ENCODE measurements at places on chromosomes 1 and 21.

DNA sequence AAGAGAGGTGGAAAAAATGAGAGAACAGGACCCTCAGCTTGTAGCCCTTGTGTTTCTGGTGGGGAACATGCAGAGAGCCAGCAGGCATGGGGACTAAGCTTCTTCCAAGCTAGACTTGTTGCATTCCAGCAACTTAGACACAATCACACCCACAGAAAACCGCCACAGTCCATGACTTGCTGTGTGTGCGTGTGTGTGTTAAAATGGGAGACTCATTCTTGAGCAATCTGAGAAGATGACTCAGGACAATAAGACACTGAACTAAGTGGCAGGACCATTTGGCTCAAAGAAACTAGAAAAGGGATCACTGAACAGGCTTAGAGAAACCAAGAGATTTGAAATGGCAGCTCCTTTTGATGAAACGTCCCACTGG is 78.0 kb downstream of the HLX start:
- DNase-seq, result no peak

GRCh38 chr21:25370311-25370744 is 237.0 kb downstream of the MRPL39 start:
- no peak for DNase-seq

GRCh38 chr1:150507912-150508864 is at the start of gene ECM1:
Gene ECM1, plus strand, starts transcription at chr1:150508109. Its CDS starts 101 bp downstream, at chr1:150508210.
- DNase-seq, result no peak

DNA sequence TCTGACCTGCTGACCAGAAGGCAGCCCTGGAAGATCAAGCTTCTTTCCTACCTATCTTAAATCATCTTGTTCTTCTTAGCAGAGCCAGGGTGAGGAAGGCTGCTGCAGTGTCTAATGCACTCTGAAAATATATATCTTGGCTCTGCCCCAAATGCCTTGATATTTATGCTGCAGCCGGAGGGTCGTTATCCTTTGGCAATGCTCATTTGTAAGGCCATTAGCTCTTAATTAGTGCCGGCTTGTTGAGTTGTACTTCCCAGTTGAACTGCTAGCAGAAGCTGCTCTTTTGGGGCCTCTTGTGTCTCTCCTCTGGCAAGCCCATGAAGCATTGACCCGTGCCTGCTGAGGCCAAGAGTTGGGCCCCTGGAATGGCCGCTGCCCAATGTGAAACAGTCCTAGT is 4.2 kb upstream of the GNL2 start:
- no peak for DNase-seq

- no peak for DNase-seq
Measured at GRCh38 chr1:36076979-36077573, 6.8 kb upstream of the TEKT2 start.

DNA sequence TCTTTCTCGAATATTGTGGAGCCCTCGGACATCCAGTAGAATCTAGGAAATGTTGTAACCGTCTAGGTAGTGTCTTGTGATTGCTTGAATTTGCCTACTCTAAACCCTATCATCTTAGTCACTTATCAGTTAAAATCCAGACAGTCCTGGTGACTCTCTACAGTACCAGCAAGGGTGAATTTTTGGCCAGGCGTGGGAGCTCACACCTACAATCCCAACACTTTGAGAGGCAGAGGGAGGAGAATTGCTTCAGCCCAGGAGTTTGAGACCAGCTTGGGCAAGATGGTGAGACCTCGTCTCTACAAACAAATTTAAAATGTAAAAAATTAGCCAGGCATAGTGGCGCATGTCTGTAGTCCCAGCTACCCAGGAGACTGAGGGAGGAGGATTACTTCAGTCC is 230.9 kb downstream of the CHRM3 start:
- DNase-seq, result no peak

GRCh38 chr1:88503646-88504045 is 180.4 kb upstream of the PKN2 start:
- DNase-seq, result no peak

DNA sequence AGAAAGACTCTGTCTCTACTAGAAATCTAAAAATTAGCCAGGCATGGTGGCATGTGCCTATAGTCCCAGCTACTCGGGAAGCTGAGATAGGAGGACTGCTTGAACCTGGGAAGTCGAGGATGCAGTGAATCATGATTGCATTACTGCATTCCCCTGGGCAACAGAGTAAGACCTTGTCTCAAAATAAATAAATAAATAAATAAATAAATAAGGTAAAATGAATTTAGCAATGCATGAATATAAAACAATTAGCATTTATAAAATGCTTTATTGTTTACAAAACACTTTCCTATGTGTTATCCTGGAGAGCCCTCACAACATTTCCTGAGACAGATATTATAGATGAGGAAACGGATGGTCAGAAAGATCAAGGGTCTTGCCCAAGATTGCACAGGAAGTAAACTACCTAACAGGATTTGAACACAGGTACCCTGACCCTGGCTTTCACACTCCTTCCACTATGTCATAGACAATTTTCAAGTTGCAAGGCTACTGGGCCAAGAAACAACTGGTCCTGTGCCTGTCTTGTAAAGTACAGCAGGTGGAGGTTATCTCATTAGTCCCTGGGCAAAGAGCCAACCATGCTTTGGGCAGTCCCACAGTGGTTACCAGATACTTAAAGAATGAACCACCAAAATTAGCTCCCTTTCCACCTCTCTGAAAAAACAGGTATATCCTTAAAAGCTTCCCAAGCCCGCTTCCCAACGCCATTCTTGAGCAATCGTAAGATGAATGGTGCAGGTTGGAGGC is 15.4 kb upstream of the VSIG8 start:
- DNase-seq, result no peak

GRCh38 chr1:230144010-230144614 is 77.1 kb downstream of the GALNT2 start:
- DNase-seq, result no peak

- DNase-seq, result no peak
Measured at GRCh38 chr1:191396622-191397021, 761.6 kb upstream of the RGS18 start.

DNA sequence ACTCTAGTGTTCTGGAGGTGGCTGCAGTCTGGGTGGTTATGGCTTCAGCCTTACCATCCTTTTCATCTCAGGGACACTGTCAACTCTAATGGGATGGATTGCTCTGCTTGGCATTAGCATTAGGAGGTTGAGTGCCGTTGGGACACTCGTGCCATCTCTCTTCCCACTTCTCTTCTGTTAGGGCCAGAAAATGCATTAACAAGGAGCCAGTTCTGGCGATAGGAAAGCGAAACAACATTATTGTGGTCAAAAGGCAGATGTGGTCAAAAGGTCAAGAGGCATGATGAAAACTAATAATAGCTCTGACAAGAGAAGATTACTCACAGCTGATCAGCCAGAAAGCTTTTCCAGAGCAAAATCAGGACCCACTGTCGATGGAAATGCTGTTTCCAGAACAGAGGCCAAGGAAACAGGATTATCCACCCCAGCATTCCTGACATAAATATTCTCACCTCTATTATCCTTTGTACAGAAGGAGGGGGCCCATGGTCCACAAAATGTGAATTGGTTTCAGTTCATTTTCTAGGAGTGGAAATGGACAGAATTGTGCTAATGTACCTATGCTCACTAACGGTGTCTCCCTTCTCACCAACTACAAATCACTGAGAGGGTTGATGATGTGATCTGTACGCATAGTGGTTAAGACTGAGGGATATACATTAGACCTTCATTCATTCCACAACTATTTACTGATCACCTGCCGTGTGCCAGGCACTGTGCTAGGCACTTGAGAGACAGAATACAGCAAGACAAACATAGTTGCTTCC is 72.0 kb downstream of the ST6GALNAC5 start:
- no peak for DNase-seq

GRCh38 chr1:4847711-4848110 is 193.3 kb downstream of the AJAP1 start:
- DNase-seq, result no peak

GRCh38 chr1:34419663-34420136 is 243.0 kb downstream of the C1orf94 start:
- DNase-seq, result no peak

GRCh38 chr1:244384066-244384465 is 67.6 kb downstream of the ADSS2 start:
- no peak for DNase-seq

DNA sequence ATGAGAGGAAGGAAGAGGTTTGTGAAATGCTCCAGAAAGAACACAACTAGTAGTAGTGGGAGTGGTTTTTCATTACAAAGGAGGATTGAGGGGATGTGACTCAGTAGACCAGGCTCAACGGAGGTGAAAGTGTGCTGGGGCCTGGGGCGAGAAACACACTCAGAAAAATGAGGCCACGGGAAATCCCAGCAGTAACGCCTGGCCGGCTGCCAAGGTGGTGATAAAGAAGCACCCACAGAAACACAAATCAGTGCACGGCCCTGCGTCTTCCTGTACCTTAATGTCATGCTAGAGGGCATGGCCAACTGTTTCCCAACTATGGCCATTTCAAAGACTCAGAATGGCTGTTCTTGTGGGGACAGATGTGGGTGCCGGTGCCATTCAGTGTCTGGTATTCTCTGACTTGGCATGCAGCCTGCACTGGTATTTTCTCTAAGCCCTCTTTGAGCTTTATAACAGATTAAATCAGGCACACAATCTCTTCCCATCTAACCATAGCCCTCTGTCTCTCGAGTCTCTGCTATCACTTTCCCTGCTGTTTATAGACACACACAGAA is 38.2 kb downstream of the URB2 start:
- peak; percentile 64 for DNase-seq

DNA sequence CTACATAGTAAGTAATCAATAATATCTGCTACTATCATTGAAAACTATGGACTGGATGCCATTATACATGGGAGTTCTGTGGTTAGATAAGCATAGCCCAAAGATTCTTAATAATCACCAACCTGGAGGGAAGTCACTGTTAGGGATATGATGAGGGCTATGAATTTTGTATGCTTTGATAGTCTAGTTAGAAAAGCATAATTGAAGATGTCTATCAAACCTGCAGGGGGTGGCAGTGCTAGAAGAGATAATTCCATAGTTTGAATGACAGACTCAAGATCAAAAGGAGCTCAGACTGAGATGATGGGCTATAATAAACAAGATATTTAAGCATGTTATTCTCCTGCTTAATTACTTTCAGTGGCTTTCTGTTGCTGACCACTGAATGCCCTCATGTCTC is 15.4 kb upstream of the COA6 start:
- DNase-seq, result no peak

GRCh38 chr1:225936523-225936922 is 4.5 kb downstream of the LEFTY2 start:
- no peak for DNase-seq

DNA sequence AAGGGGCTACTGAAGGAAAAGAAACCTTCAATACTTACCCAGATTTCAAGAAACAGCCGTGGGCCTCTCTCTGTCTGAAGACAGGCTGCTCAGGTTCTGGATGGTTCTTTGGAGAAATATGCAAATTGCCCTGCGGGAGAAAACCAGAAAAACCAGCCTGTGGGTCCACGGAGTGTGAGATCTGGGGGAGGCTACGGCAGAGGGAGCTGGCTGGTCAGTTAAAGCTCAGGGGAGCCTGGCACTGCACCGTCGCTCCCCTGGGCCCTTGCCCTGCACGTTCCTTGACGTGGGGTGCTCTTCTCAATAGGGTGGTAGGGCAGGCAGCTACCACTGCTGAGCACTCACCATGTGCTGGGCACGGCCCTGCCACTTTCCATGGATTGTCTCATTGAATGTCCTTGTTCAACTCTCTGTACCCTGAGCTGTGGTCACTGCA is 12.7 kb downstream of the TMCO4 start:
- no peak for DNase-seq

DNA sequence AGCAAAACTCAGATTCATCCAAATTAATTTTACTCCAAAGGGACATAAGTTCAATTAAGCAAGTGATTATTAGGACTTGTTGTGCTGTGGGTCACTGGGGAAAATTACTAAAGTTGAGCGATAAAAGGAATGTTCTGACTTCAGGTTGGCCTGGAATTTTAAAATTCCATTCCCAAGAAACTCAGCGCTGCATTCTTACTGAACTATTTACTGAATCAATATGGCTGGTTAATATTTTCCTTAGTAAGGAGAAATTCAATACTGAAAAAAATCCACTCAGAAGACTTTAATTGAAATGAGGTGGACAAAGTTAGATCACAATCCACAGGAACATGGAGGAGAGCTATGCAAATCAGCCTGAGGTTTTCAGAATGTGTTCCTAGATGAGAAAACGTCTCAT is 578.9 kb upstream of the NR5A2 start:
- DNase-seq, result no peak

- no peak for DNase-seq
Measured at GRCh38 chr21:32030146-32030652, 157.4 kb downstream of the HUNK start.

GRCh38 chr1:165647970-165648369 is 16.9 kb downstream of the MGST3 start:
- no peak for DNase-seq

DNA sequence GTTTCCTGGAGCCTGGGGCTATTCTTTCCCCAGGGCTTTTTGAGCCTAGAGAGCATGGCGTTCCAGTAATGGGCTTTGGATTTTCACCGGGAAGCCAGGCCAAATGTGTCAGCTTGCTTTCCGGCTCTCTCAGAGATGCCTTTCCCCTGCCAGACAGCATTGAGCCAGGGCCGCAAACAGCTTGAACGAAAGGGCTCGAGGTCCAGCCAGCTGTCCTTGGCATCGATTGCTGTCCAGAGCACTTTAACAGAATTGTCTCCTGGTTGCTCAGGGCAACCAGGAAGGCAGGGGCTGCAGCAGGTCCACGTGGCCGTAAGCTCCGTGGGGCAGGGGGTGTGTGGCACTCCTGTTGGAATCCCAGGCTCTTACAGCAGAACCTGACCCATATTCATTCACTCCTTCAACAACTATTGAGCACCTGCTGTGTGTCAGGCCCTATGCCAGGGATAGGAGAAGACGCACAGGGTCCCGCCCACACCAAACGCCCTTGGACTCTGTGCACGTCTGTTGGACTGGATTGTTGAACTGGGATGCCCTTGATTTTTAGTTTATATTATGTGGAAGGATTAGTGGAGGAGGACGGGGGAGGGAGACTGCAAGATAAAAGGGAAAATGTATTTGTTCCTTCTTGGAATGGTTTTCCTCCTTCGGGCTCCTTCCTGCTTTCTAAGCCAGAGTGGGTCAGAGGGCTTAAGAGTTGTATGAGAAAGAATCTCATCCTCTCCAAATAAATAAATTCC is 38.7 kb upstream of the EFHD2 start:
- no peak for DNase-seq

DNA sequence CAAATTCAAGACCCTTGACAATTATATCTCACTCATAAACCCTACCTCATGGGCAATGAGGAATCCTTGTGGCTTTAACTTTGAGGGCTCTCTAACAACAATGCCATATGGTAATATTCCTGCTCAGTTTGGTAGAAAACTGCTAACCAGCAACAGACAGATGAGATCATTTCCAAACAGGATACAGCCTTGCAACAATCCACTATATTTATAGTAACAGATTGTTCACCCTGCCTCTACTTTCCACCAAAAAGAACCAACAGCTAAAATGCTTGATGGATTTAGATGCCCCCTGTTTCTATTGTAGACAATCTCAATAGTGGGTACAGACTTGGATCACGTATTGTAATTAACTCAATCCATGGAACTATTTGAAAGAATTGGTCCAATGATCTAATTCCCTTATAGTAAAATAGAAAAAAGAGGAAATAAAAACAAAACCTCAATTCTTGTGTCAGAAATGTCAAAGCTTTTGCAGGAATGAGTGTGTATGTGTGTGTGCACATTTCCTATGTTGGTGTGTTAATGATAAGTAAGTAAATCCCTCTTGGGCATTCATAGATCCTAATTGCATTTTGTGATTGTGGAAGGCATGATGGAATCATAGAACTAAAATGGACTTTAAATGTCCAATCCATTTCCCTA is 100.0 kb upstream of the EDEM3 start:
- no peak for DNase-seq

- no peak for DNase-seq
Measured at GRCh38 chr1:1086911-1087341, 12.8 kb upstream of the RNF223 start.

Measured in stimulated activated CD8-positive, alpha-beta memory T cell treated with anti-CD3 and anti-CD28 coated beads, Interleukin-12 subunit alpha, Interleukin-12 subunit beta, amount 100 ng/mL, for 4 hours (primary cell).